ENCODE measurements at places on chromosomes 1 and 21.

GRCh38 chr1:226804907-226805759 lies 65.3 kb upstream of the PSEN2 start:
- no peak for DNase-seq

GRCh38 chr1:163826500-163826899 lies 504.7 kb downstream of the NUF2 start:
- DNase-seq, result no peak

DNA sequence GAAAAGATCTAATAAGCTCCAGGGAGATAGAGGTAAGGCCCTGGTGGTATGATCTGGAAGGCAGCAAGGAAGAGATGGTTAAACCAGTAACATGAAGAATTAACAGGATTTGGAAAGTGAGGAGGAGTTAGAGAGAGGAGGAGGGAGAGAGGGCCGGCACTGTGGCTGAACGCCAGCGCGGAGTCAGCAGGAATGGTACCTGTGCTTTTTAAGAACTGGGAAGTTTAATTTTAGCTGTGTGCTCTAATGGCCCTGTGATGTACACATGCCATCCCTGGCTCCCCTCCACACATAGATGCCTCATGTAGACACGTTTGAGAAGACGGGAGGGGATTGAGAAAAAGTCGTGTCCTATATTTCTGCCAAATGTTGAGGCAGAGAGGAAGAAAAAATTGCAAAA lies 13.8 kb upstream of the AVPR1B start:
- no peak for DNase-seq

GRCh38 chr21:28821276-28822122 lies 171.2 kb downstream of the LTN1 start:
- DNase-seq, result no peak

DNA sequence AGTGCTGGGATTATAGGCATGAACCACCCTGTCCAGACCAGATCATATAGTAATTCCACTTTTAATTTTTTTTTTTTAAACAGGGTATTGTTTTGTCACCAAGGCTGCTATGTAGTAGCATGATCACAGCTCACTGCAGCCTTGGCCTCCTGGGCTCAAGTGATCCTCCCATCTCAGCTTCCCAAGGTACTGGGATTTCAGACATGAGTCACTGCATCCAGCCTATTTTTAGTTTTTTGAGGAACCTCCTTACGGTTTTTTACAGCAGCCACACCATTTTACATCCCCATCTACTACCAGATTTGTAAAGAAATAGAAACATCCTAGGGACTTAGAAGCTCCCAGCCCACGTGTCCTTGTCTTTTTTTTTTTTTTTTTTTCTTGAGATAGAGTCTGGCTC lies 24.0 kb downstream of the L1TD1 start:
- DNase-seq, result no peak

GRCh38 chr1:26289158-26290059 lies 9.5 kb downstream of the SH3BGRL3 start:
- no peak for DNase-seq

DNA sequence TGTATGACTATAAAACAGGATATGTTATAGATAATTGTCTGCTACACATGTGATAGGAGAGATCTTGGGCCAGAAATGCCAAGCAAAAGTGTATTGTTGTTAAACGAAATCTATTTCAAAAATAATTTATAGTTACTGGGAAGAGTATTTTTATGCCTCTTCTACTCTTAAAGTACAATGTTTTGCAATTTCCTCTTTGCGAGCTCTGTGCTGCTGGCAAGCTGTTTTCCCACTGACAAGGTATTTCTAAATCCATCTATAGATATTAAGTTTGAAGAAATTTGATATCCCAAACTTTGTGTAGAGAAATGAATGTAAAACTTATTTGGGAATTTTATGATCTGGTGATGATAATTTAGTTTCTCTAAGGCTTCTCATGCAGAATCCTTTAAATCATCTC lies 63.3 kb upstream of the PTGFR start:
- DNase-seq, result no peak

DNA sequence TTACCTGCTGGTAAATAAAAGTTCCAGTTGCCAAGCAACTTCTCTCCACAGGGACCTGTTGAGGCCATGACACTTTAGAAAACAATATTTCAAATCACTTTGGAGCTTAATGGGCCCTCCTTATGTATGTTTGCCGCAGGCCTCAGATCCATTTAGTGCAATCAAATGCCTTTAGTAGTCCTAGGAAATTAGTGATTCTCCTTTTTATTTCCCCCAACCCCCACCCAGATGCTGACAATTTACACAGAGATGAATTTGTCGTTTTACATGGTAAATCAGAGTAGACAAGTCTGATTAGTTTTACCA lies 83.6 kb downstream of the CLIC4 start:
- no peak for DNase-seq

- DNase-seq, result no peak
Observed at GRCh38 chr1:220368352-220369265, 96.4 kb upstream of the RAB3GAP2 start.

GRCh38 chr1:172719694-172720138 lies 60.8 kb downstream of the FASLG start:
- no peak for DNase-seq

DNA sequence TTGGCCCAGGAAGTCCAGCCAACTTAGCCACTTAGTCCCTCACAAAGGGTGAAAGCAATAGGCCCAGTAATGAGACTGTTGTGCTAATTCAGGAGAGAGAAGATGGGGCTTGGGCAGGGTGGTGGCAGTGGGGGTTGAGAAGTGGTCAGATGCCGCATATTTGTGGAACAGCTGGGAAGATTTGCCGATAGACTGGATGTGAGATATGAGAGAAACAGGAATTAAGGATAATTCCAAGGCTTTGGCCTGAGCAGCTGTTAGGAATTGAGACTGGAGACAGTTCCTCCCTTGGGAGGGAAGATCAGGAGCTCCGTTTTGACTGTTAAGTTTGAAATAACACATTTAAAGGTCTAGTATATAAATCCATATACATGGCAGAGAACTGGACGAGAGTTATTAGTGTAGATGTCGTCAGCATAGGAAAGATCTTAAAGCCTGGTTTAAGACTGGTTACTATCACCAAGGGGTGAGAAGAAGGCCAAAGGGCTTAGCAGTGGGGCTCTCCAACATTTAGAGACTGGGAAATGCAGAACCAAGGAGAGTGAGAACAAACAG lies 323.7 kb upstream of the FAM78B start:
- no peak for DNase-seq

DNA sequence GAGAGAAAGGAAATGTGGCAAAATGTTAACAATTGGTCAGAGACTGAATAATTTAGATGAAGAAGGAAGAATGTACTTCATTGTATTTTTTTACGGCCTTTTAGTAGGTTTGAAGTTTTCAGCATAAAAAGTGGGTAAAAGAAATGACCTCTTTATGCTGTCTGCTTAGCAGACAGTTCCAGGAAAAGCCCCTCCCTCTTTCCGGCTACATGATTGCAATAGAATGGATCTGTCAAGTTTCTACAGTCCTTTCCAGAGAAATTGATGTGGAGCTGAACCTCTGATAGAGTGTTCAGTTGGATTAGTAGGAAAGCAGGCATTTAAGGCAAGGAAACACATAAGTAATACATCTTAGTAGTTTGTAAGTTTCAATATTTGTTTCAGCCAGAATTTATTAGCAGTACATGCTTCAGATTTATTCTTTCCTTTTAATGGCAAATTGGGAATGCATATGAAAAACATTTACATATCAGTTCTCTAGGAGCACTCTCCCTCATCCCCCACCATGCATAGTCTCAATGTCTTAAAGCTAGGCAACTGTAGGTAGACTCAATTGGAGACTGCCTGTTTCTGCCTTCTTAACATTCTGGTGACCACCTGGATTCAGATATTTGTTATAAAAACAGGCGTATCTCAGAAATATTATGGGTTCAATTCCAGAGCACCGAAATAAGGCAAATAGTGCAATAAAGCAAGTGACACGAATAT lies 36.4 kb downstream of the HS2ST1 start:
- DNase-seq, result no peak

- DNase-seq, result no peak
Observed at GRCh38 chr1:59714219-59714618, 100.5 kb upstream of the HOOK1 start.

DNA sequence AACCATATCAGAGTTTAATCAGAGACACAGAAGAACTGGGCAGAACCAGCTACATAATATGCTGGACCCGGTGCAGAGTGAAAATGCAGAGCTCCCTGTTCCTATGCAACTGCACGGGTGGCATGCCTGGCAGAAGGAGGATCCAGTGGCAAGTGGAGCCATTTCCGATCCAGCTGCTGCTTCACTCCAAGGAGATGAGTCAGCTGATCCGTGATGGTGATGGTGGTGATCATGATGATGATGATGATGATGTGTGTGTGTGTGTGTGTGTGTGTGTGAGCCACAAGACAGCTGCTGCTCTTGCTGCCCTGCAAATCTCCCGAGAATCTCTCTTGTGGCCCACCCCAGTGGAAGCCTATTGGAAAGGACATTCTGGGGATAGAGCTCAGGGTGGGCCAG lies 133.0 kb downstream of the URB2 start:
- DNase-seq, result no peak

DNA sequence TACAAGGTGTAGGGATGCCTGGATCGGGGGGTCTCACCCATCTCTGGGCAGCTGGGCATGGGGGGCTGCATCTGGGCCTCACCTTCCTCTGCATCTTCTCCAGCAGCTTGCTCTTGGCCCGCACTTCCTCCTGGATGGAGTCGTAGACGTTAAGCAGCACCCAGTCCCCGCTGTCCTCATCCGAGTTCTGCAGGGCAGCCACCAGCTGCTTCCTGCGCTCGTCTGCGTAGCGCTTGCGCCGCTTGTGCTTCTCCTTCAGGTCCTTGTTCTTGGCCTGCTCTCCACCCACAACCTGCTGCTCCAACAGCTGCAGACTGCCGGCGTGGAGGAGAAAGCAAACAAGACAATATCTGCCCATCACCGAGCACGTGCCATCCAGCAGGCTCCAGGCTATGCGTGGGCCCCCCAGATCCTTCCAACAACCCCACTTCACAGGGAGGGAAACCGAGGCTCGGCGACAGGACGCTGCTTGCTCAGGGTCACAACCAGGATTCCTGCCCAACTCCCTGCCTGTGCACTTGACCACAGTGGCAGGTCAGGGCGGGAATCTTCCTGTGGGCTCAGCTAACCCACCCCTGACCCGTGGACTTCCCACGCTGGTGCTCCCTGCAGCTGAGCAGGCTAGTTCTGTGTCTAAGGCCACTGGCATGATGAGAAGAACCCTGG lies 21.5 kb upstream of the DDOST start:
- DNase-seq, result no peak

DNA sequence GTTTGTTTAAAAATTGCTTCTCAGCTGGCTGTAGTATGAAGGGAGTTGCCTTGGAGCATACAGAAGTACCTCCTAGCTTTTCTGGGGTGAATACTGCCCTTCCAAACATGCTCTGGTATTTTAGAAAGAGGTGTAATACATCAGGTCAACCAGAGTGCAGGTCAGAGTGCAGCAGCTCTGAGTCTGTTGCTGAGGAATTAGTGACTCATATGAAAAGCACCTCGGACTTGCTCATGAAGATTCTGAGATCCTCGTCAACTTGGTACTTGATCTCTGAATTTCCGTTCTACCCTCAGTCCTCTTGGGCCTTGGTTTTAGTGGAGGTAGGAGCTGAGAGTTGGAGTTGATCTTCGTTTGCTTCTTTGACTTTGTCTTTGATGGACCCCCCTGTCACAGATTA lies 67.3 kb downstream of the NOS1AP start:
- no peak for DNase-seq

GRCh38 chr21:43936247-43936967 lies 71.4 kb downstream of the AGPAT3 start:
- no peak for DNase-seq

GRCh38 chr1:156291226-156292061 lies 4.0 kb downstream of the GLMP start:
- DNase-seq, result no peak

DNA sequence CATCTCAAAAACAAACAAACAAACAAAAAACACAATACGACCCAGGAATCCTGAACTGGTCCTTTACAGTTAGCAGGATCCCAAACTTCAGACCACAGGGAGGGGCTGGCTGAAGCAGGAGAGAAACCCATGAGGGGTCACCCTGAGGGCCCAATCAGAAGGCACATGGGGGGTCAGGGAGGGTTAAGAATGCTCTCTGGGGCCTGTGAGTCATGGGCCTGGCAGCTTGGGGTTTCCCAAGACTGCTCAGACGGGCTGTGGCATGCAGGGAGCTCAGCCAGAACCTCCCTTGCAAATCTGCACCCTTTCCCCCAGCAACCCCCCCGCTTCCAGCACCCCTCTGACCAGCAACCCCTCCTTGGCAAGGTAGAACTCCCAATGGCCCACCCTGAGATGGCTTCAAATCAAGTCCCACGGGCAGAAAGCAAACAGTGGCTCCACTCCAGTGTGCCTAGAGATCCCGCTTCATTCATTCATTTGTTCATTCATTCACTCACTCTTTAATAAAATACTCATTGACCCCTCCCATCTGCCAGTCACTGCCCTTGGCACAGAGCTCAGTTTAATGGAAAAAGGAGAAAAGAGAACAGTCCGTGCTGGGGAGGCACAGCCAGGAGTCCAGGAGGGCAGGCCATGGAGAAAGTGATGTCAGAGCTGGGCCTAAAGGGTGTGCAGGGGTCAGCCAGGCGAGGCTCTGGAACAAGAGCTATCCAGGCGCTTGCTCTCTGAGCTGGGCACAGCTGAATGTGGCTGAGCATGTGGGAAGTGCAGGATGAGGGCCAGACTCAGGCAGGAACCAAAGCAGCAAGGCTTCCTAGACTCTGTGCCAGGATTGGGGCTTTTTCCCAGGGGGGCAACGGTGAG lies 8.2 kb downstream of the UQCRHL start:
- no peak for DNase-seq

GRCh38 chr1:60924964-60925798 lies 157.2 kb upstream of the NFIA start:
- no peak for DNase-seq

DNA sequence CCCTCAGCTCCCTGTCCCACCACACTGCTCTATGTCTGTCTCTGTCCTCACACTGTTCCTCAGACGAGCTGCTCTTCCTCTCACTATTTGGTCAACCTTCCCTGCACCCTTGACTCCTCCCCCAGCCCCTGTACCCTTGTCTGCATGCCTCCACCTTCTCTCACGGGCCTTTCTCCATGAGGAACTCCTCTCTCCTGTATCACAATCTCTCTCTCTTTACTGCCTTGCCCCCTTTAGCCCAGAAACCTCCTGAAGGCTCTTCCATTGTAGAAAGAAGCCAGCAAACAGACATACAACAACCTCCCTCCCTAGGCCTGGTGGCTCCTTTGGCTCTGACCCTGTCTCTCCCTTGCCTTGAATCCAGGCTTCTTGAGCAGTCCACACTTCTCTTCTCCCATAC lies 251.6 kb upstream of the CSF3R start:
- DNase-seq, result no peak

GRCh38 chr1:172952516-172952915 lies 98.2 kb downstream of the TNFSF18 start:
- DNase-seq, result no peak
